Activated effector memory CD4-positive, alpha-beta T cell treated with Interleukin-2 at 50 U/mL for 16 hours (primary cell): ENCODE measurements at places on chromosomes 3 and 15.

DNA sequence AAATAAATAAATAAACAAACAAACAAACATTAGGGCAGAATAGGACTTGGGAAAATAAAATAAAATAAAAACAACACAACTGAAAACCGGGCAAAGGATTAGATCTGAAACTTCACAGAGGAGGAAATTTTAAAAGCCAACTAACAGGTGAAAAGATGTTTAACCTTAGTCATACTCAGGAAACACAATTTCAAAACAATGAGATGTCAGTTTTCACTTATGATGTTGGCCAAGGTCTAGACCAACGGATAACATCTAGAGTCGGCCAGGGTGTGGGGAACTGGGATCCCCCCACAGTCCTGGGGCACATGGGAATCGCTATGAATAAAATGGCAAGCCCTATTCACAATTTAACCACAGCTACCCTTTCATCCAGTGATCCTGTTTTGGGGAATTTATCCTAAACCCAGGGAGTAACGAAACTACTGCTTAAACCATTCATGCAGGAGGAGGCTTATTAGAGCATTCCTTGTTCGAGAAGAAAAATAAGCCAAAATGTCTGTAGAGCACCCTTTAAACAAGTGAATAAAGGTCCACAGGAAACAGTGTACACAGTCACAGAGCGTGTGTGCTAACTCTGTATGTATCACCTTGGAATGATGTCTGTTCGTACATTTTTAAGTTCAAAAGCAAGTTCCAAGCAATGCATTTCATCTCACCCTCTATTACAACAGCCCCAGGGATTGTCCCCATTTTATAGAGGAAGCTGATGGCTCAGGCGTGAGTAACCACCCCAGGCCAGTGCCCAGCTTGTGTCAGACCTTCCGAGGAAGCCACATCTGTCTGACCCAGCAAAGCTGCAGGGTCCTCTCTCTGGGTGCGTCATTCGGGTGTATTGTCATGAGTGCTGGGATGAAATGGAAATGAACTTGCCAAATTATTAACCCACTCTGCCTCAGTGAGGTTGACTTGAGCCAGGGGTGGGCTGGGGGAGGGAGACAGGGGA lies 6.3 kb upstream of the ANPEP start:
- no peak for DNase-seq

DNA sequence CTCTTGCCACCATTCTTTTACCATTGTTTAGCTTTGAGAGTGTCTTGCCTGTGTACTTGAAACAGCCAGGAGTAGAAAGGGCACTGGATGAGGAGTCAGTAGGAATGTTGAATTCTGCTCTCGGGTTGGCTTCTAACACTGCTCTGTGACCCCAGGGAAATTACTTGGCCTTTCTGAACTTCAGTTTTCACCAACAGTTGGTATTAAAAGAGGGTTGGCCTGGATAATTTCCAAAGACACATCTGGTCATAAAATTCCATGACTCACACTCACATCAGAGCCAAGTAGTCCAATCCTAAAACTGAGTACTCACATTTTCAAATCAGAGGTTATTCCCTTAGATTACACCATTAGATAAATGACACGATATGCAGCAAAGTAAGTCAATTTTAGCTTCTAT lies 141.6 kb downstream of the ECT2 start:
- no peak for DNase-seq

- DNase-seq, result no peak
Measured at GRCh38 chr3:42500091-42500490, 2.4 kb upstream of the VIPR1 start.

DNA sequence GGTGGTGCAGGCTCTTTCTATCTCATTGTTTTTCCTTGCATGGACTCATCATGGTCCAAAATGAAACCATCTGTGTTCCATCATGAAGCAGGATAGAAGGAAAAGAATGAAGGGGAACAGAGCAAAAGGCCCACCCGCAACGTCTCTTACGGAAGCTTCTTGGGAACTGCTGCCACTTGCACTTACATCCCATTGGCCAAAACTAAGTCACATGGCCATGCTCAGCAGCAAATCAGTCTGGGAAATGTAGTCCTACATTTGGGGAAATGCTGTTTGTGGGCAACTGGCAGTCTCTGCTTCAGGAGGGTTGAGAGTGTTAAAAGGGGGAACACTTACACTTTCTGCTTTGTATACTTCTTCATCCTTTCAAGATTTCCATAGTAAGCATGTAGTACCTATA lies 191.6 kb downstream of the SV2B start:
- DNase-seq, result no peak

GRCh38 chr3:124034016-124034843 lies 42.3 kb upstream of the ROPN1 start:
- no peak for DNase-seq

GRCh38 chr3:128763967-128764366 lies 38.0 kb downstream of the RAB7A start:
- no peak for DNase-seq

- no peak for DNase-seq
Measured at GRCh38 chr3:162034368-162034767, 537.8 kb downstream of the OTOL1 start.

GRCh38 chr15:50298340-50298739 lies 32.8 kb upstream of the HDC start:
- DNase-seq, result no peak

DNA sequence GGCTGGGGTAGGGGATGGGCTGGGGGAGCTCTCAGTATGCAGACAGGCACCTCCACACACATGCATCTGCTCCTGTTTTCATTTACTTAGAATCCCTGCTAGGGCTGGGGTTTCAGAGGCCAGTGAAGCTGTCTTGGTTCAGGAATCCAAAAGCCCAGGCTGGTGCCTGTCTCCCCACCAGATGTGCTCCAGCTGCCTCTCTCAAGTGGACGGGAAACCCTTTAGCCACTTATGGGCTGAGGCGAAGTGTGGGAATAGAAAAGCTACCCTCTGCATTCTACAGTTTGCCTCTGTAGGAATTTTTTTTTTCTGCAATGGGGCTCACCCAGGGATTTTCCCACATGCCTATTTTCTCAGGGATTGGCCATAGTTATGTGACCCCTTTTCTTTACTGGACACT lies 72.5 kb downstream of the ATP2B2 start:
- DNase-seq, result no peak

- no peak for DNase-seq
Measured at GRCh38 chr3:177190756-177191681, 6.3 kb downstream of the TBL1XR1 start.

DNA sequence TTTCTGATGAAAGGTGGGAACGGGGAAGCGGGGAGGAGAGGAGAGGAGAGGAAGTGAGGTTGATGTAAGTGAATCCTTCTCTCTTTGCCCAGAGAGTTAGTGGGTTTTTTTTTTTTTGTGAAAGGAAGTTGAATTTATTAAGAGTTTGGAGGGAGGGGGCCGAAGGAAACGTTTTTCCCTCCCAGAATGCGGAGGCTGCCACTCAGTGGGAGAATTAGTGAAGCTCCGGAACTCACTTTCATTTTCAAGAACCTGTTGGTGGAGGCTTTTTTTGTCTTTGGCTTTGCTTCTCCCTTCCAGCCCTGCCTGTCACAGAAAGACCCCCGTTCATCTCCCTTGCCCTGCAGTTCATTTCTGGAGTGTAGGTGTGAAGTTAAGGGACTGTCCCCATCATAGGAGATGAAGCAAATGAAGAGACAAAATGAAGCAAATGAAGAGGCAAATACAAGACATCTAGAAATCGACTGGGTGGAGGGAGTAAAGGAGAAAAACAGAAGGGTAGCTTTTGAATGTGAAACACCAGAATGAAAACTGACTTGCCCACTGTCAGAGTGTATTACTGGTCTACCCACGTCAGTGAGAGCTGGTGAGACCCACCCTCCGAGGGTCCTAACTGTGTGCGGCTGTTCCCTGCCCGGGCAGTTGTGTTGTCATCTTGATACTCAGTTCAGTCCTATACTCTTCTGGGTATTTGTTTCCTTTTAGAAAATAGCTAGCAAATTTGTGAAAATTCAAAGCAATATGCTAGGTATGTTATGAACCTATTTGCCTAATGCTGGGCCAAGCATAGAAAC lies 91.5 kb downstream of the ITPR1 start:
- no peak for DNase-seq

DNA sequence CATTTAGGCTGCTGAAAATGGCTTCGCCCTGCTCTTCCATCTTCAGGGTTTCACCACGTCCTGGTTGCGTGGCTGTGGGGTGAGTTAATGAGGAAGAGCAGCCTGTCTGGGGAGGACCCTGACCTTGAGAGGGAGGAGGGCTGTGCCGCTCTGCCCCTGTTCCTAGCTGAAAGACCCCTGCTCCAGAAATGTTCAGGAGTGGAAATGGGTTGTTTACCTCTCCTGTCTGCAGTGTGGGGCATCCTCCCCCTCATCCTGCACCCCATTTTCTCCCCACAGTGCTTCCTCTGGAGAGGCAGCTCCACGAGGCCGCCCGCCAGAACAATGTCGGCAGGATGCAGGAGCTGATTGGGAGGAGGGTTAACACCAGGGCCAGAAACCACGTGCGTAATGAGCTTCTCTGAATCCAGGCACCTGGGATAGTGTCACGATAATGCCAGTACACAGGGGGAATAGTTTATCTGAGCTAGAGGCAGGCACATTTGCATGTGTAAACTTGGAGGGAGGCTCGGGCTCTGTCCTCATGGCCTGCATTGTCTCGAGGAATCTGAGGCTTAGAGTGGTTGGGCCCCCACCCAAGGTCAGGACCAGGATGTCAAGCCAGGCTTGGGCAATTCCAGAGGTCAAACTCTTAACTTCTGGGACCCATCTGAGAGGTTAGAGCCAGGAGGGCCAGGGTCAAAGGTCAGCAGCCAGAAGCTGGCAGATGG lies 4.0 kb downstream of the ANKDD1A start:
- no peak for DNase-seq

DNA sequence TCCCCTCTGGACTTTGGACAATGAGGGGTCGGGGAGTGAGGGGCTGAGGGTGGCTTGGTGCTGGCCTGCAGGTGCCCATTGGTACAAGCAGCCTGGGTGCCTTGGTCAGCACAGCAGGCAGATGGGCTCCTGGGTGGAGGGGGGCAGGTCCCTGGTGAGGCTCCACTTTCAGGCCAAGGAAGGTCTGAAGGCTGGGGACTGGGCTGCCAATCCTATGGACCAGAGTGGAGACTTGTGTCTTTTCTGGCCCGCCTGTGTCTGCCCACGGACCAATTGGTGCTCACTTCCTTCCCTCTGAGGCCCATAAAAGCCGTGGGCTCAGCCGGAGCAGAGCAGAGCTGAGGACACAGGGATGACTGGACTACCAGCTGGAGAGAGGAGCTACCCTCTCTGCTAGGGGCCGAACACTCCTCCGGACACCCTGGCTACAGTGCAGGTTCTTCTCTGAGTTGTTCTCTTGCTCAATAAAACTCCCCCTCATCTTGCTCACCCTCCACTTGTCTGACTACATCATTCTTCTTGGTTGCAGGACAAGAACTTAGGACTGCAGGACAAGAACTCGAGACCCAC lies 31.9 kb upstream of the IREB2 start:
- no peak for DNase-seq

- no peak for DNase-seq
Measured at GRCh38 chr3:81765400-81765799, 4.0 kb upstream of the GBE1 start.

DNA sequence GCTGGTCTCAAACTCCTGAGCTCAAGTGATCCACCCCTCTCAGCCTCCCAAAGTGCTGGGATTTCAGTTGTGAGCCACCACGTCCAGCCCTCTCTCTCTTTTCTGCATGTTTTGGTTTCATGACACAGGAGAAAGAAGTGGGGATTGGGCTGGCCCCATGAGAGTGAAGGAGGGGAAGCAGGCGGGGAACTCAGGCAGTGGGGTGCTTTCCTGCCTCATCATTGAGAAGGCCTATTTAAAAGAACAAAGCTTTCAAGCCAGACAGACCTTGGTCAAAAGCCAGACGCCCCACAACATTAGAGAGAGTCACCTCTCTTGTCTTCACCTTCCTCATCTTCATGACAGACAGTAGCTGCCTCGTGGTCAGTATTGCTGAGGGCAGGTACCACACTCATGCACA lies 15.9 kb downstream of the PSTPIP1 start:
- DNase-seq, result no peak

DNA sequence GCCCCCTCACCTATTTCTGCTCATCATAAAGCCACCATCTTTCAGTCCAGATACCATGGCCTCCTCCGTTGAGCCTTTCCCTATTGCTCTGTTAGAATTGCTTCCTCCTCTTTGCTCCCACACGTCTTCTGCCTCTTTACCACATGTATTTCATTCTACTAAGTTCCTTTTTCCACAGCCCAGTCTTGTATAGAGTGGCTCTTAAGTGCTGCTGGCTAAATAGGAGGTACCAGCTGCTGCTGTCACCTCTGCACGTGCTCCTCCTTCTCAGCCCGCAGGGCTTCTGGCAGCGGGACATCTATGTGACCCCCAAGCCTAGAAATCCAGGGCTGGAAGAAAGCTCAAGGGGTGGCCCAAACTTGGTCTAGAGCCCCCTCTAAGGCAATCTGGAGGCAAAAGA lies 38.8 kb upstream of the PLXND1 start:
- no peak for DNase-seq

DNA sequence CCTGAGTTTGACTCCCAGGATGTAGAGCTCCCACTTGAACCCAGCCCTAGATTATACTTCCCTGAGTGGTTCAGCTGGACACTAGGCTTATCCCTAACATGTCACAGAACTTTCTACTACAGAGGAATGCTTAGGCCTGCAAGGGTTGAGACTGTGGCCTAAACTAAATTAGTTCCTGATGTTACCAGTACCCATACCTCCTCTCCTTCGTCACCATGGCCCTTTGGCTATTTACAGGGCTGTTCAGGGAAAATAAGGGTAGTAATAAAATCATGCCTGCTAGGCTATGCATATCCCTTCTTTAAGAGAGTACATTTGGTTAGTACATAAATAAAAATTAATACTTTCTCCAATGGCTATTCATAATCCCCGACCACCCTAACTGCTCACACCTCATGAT lies 356.4 kb upstream of the RASGRP1 start:
- DNase-seq, result no peak

- DNase-seq, result no peak
Measured at GRCh38 chr3:396293-396692, 199.7 kb downstream of the CHL1 start.

GRCh38 chr3:194711913-194712312 lies 26.2 kb downstream of the FAM43A start:
- DNase-seq, result no peak

DNA sequence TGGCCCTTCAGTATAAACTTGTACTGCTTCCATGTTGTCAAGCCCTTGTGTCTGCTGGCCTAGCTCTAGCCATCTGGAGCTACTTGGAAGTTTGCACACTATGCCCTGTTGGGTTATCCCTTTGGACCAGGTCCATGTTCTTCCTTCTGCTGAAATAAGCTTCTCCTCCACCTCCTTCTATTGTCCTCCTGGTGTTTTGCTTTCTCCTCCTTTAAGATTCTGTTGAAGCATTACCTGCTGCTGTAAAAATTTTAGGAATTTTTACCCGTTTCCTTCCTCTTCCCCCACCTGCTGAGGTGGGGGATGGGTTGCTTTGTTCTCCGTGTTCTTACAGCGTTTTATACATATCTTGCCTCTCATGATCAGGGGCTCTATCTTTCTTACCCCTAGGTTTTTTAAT lies 51.7 kb downstream of the SH3GL3 start:
- DNase-seq, result no peak

GRCh38 chr3:14261229-14261628 lies 82.6 kb downstream of the LSM3 start:
- DNase-seq, result peak; percentile 54
